ENCODE measurements at places on chromosomes 7 and 10.
A peak's percentile ranks its signal among the peaks of the same experiment; 100 is the strongest.

GRCh38 chr7:2732388-2732787 is 44.4 kb downstream of the AMZ1 start:
- DNase-seq = no peak

GRCh38 chr10:116673866-116674265 is 53.1 kb downstream of the PNLIPRP2 start:
- DNase-seq = no peak

DNA sequence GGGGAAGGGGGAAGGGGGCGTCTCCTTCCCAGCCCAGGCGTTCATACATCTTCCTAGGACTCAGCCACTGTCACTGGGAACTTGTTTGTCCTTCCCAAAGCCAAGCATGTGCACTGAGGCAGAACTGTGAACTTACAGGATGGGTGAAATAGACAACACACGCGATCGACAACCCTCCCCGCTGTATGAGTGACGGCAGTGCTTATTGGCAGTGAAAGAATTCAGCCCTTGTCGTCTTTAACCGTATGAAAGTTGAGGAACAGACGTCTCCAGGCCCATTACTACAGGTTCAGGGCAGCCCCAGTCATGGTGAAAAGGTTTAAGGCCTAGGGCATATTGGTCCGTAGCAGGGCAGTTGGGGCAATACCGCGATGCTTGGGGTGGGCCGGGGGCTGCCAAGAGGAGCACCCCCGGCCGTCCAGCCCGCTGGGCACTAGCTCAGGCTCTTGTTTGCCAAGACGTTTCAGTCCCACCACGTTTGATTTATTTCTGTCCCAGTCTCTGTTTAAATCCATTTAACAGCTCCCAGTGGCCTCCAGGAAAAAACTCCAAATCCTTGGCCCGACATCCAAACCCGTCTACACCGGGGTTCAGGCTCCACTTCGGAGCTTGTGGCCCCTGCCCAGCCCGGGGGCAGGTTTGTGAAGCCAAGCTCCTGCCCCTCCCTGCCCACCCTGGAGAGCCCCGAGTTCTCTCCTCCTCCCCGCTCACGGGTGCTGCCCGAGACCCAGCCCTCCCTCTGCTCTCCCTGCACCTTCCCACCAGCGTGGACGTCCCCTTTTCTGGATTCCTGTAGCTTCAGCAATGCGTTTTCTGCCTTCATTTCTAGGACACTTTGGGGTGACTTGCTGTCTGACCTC is 159.8 kb downstream of the DNAJB6 start:
- DNase-seq = no peak

DNA sequence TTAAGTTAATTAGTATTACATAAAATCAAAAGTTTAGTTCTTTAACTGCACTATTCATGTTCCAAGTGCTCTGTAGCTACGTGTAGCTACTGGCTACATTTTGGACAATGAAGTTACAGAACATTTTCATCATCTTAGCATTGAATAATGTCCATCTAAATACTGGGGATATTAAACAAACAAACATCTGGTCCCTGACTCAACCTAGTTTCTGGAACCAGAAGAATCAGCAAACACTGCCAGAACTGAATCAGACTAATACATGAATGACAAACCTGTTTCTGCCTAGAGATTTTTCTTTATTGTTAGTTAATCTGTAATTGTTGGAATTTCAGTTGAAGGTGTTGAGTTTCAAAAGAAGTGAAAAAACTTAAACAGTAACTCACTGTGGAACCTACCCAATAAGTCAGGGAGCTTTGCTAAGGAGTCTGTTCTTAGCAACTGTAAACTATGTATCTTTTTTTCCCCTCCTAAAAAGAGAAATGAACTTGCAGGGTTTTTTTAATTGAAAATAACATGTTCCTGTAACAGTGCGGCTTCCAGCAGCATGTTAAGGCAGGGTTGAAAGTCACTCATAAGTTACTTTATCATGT is 58.3 kb downstream of the CDK13 start:
- DNase-seq = no peak

GRCh38 chr10:17216901-17217395 is 11.1 kb upstream of the VIM start:
- DNase-seq = no peak

DNA sequence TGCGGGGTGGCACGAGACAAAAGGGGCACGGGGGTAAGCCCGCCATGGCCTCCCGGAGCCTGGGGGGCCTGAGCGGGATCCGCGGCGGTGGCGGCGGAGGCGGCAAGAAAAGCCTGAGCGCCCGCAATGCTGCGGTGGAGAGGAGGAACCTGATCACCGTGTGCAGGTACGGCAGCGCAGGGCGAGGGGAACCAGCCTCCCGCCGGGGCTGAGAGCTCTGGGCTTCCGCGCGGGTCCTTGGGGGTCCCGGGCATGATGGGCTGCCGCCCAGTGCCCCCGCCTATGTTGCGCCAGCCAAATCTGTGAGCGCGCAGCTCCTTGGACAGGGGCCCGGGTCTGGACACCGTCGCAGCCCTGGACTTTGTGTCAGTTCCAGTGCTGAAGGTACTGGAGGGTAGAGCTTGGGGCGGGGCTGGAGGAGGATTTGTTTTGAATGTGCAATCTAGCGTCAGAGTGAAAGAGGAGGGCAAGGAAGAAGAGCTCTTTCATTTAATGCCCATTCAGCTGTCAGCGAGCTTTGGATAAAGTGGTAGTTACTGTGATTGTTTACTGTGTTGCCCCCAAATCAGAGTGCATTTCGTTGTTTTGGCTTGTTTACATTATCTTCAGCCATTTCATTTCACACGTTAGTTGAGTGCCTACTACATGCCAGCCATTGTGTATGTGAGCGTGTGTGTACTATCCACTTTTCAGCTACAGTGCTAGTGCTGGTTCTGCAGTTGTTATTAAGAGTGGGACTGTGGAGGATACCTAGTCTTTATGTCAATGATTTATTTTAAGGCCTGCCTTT is 777 bp downstream of the RUNDC3B start:
- peak; percentile 10 for DNase-seq

GRCh38 chr10:22583683-22584082 is 130.7 kb downstream of the PIP4K2A start:
- DNase-seq = no peak

DNA sequence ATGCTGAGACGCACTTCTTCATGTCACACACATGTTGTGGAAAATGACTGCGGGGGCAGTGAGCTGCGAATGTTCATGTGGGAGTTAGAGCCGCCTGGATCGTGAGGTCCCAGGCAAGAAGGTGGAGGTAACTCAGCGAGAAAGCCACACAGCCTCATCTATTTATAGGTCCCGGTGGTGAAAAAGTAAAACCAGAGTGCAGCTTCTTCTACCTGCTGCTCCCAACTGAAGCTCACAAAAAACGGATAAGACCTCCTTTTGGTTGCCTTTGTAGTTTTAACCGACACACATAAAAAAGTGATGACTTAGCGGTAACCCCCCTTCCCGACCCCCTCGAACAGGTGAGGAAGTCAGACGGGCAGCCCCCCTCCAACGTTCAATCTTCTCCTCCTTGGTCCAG is 276.9 kb downstream of the GATA3 start:
- DNase-seq = no peak

GRCh38 chr7:70063371-70063770 is 465.1 kb downstream of the AUTS2 start:
- DNase-seq = no peak

GRCh38 chr7:75621124-75621523 is 117.6 kb downstream of the HIP1 start:
- DNase-seq = no peak

DNA sequence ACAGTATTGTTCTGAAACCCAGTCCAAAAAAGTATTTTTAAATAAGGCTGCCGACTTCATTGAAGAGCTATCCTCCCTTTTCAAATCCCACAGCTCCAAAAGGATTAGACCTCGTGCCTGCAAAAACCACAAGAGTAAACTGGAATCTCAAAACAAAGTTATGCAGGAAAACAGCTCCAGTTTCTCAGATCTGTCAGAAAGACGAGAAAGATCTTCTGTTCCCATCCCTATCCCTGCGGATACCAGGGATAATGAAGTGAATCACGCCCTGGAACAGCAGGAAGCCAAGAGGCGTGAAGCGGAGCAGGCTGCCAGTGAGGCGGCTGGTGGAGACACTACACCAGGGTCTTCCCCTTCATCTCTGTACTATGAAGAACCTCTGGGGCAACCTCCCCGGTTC is 12.6 kb downstream of the MYPN start:
- no peak for DNase-seq

DNA sequence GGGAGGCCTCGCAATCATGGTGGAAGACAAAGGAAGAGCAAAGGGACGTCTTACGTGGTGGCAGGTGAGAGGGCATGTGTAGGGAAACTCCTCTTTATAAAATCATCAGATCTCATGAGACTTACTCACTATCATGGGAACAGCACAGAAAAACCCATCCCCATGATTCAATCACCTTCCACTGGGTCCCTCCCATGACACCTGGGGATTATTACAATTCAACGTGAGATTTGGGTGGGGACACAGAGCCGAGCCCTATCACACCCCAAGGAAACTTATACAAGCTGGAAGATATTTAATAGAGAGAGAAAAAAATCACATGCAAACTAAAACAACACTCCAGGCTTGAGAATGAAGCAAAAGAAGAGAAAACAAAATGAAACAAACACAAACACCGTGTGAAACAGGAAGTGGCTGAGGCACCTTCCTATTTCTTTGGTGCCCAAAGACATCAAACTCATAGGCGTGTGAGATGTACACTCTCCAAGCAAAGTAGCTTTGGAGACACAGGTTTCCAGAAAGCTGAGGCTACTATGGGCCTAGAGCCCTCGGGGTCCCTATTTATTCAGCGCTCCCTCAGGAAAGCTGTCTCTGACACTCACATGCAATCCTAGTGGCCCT is 97.2 kb downstream of the PRKCQ start:
- DNase-seq = no peak

DNA sequence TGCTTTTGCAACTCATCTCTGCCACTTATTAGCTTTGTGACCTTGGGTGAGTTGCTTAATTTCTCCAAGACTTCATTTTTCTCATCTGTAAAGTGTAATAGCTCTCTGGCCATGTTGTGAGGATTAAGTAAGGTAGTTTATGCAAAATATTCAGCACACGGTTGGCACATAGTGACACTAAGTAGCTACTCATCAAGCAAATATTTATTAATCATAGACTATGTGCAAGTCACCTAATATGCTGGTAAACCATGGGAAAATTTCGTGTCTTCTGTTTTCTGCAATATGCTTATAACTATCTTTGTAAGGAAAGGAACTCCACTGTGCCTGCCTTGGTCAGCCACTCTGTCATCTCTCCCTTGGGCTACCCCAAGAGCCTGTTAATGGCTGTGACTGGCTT is 50.3 kb upstream of the EGR2 start:
- no peak for DNase-seq

GRCh38 chr10:102072673-102073527 is 7.8 kb downstream of the HPS6 start:
- peak; percentile 38 for DNase-seq

- DNase-seq = no peak
These were observed 272.7 kb downstream of the KLF6 start for GRCh38 chr10:3512263-3512662.

DNA sequence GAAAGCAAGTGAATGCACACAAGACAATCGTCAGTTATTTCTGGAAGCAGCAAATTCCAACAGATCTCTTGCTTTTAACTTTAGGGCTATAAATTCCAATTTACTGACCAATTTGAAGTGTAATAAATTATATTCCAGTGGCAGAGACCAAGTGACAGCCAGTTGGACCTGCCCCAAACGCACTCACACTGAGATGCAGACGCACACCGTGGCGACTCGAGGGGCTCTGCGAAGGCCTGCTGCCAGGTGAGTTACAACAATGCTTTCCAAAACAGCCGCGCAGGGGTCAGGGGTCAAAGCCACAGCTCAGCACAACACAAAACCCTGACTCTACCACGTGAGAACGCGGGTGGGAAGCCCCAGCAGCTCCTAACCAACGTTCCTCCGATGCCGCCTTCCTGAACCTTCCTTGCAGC is 97.4 kb downstream of the ZRANB1 start:
- DNase-seq = no peak

DNA sequence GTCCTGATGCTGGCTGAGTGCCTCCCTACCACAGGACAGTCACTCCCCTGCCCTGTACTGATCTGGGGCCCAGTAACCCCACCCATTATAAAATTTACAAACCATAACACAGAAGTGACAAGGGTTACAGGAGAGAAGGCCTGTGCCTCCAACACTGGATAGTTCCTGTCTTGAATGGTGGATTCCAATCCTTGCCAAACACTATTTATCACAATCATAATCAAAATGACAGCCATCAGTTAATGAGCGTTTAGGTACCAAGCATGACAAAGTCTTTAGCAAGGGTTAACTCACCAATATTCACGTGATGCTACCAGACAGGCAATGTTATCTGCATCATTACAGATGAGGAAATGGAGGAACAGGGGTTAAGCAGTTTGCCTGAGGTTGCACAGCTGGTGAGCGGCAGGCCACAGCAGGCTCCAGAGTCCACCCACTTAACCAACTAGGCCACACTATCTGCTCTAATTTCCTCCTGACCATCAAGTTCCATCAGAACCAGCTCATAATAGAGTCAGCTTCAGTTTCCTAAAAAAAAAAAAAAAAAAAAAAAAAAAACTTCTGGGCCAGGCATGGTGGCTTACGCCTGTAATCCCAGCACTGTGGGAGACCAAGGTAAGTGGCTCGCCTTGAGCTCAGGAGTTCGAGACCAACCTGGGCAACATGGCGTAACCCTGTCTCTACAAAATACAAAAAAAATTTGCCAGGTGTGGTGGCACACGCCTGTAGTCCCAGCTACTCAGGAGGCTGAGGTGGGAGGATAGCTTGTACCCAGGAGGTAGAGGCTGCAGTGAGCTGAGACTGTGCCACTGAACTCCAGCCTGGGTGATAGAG is 14.2 kb downstream of the PDLIM1 start:
- no peak for DNase-seq

- DNase-seq = no peak
These were observed 7.3 kb upstream of the LBX1 start for GRCh38 chr10:101236376-101237080.

DNA sequence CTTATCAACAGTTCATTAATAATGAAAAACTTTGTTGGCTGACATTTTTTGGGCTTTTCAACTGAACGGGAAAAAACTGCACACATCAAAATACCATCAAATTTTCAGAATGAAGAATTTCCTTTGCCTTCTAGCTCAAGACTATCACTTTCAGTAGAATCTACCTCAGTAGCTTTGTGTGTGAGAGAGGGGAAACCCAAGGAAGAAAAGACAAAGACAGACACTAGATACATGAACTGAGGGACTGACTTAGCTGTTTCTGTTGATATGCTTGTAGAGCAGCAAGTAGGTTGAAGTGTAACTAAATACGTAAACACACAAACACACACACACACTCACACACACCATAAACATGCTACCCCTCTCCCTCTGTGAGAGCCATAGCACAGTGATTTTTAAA is 257.1 kb downstream of the CDK14 start:
- DNase-seq = no peak

DNA sequence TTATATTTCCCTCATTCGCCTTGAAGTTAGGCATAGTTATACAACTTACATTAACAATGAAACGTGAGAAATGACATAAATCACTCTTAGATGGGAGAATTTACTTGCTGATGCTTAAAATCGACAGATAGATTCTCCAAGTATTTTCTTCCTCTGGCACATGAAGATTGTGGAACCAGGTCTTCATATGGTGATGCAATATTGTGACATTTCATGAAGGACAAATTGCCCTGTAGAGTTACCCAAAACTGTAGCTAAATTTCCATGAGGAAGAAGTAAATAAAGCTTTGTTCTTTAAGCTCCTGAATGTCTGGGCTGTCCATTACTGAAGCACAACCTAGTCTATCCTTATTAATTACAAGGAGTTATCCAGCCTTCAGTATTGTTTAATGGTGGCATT is 353.1 kb downstream of the THSD7A start:
- DNase-seq = no peak
